NCI-H146 (cell line): ENCODE measurements at places on chromosomes 1 and 21.

- no peak for DNase-seq
Observed at GRCh38 chr1:207804721-207805468, 53.0 kb downstream of the CD46 start.

DNA sequence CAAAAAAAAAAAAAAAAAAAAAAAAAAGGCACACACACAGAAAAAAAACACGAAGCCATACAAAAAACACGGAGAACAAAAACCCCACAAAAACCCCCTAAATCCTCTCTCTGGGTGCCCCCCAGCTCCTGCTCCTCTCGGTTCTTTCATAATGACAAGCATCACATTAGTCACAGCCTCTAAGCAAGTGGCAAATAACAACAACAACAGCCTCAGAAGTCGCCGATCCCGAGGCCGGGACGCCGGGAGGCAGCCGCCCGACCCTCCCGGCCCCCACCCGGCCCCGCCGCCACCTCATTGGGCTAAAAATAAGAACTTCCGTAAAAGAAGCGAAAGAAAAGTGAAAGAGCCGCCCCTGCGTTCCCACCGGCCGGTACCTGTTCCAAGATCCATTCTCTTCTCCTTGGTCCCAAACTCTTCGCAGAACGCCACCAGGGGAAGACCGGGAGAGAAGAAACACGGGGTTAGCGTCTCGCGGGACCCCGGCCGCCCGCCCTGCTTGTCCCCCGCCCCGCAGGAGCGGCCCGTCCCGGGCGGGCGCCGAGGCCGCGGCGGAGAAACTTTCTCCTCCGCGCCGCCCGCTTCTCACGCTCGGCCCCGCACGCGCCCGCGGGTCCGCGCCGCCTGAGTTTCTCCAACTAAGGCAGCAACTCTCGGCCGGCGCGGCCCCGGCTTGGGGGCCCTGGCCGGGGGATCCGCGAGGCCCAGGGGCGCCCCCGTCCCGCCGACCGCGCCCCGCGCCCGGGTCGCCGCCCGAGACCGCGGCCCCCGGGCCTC is 102.8 kb downstream of the CASZ1 start:
- DNase-seq = no peak

DNA sequence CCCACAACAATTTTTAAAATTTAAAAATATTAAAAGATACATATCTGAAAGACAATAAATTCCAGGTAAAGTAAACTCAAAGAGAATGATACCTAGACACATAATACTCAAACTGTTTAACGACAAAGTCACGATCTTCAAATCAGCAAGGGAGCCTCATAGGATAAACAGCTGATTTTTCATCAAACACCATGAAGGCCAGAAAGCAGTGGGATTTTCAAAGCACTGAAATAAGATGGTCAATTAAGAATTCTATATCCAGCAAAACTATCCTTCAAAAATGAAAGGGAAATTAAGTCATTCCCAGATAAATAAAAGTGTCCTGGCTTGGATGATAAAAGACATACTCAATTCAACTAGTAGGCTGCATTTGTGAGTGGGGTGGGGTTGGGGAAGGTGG is 100.5 kb downstream of the TIAM1 start:
- no peak for DNase-seq

DNA sequence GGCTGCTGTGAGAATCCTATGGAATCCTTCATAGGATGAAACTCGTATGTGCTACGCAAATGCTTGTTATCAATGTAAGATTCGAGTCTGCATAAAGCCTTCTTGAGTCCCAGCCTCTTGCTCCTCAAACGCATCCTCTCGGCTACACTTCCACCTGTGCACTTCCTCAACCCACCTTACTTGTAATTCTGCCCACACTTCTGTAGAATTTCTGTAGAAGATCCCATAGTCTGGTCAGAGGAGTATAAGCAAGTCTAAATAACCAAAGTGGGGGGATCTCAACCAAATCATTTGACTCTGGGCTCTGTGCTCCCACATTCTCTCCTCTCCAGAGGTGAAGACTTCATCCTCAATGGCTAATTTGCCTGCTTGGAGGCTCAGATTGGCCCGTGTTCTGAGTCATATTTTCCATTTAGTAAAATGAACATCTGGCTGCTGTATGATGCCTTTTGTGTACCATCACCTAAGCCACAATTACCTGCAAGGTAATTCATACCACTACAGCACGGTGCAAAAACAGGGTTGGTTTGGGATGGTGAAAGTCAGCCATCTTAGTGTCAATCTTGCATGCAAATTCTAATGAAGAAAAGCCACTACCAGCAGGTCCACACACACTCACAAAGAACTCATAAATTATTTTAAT is 63.2 kb downstream of the ITPKB start:
- no peak for DNase-seq
